Activated CD4-positive, alpha-beta T cell treated with anti-CD3 and anti-CD28 coated beads, Interleukin-2, amount 10 ng/mL, durations not matched to agents 24 days and 14 days (primary cell): ENCODE measurements at places on chromosomes 11 and 22.

GRCh38 chr11:68457216-68457897 is 3.2 kb upstream of the PPP6R3 start:
- peaks cover 13% of the 10 kb centered on the region for H3K4me1 ChIP-seq
- H3K4me3 ChIP-seq: no peak overlapping the region
- peaks cover 3% of the 10 kb centered on the region for H3K36me3 ChIP-seq

DNA sequence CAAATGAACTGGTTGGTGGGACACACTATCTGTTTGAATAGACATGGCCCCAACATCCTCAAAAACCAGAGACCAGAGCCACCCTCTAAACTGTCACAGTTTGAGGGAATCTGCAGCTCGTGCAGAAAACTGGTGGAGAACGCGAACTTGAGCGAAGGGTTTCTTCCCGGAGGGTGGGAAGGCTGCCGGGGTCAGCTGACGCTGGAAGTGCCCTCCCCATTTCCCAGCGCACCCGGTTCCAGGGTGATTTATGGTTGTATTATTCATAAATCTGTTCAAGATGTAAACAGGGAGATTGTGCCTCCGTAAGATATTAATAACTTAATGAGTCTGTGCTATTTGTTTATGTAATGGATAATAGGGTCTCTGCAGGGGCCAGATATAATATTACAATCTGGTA is 1396.7 kb downstream of the BRD1 start:
- DNase-seq: no peak
- no peaks in the 10 kb centered on the region for H3K27me3 ChIP-seq
- no peak overlapping the region for H3K27ac ChIP-seq
- no peaks in the 10 kb centered on the region for H3K4me1 ChIP-seq
- H3K36me3 ChIP-seq: no peaks in the 10 kb centered on the region

DNA sequence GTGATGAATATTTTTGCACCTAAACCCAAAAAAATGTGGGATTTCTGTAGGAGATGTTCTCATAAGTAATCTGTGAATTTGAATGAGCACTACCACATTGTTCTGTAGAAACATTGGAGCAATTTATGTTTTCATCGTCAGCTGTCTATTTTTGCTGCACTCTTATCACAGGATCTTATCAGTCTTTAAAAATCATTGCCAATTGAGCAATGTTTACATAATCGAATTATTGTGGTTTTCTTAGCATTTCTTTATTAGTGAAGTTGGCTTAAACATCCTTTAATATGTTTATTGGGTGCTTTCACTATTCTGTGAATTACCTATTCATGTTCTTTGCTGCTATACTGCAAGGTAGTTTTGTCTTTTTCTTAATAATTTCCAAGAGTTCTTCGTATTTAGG is 37.8 kb downstream of the C11orf96 start:
- no peak overlapping the region for H3K27ac ChIP-seq
- no peaks in the 10 kb centered on the region for H3K36me3 ChIP-seq
- no peaks in the 10 kb centered on the region for H3K4me1 ChIP-seq
- no peak overlapping the region for H3K4me3 ChIP-seq

GRCh38 chr11:75193711-75194110 is 42.8 kb downstream of the SLCO2B1 start:
- no peaks in the 10 kb centered on the region for H3K4me1 ChIP-seq
- no peak overlapping the region for H3K4me3 ChIP-seq
- no peak for DNase-seq
- H3K36me3 ChIP-seq: no peaks in the 10 kb centered on the region
- H3K27me3 ChIP-seq: peaks cover 9% of the 10 kb centered on the region

DNA sequence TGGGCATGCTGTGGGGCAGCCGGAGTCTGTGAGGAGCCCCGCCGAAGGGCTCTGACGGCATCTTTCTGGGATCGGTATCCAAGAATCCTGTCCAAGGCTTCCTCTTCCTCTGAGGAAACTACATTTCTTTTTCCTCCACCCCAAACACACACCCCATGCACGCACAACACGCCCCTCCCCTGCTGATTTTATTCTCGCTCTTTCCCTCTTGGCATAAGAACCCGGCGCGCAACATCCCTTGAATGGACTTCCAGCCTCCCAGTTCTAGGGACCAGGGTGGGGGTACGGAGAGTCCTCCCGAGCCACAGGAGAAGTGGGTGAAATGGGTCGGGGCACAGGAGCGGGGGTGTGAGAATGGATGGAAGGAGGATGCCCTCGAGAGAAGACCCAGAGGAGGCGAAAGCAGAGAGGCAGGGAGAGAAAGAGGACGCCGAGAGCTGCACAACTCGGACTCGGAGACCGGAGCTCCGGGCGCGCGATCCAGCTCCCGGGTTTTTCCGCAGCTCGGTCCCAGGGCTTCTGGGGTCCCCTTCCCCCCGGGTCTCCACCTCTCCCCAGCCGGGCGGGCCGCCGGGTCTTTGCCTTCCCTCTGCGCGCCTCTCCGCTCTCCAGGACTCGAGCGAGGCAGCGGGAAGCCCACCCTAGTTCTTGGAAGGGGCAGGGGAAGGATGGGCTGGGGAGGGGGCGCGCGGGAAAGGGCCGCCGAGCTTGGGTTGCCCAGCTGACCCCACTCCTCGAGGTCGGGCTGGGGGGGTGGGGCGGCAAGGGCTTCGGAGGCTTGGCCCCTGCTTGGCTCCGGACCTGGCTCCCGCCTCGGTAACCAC is 1.5 kb upstream of the LARGE1 start:
- H3K4me3 ChIP-seq: peak overlapping the region; percentile 60
- H3K27me3 ChIP-seq: peaks cover 44% of the 10 kb centered on the region
- H3K4me1 ChIP-seq: peaks cover 3% of the 10 kb centered on the region
- peak; percentile 57 for DNase-seq
- H3K27ac ChIP-seq: no peak overlapping the region

DNA sequence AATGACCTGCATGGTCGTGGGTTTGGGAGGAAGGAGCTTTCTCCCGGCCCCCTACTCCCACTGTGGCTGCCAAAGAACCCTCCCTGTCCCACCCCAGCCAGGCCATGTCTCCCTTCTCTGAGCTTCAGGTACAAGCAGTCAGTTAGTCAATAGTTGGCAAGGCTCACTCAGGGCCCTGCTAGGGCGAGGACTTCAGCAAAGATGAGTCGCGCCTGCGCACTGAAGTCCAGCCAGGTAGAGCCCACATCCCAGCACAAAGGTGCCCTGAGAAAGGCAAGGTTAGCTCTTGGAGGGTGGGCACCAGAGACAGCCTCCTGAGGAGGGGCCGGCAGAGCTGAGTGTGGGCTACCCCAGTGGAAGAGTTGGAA is 11.1 kb downstream of the C11orf86 start:
- H3K27ac ChIP-seq: no peak overlapping the region
- no peaks in the 10 kb centered on the region for H3K36me3 ChIP-seq
- H3K27me3 ChIP-seq: peaks cover 1% of the 10 kb centered on the region
- H3K4me1 ChIP-seq: no peaks in the 10 kb centered on the region

DNA sequence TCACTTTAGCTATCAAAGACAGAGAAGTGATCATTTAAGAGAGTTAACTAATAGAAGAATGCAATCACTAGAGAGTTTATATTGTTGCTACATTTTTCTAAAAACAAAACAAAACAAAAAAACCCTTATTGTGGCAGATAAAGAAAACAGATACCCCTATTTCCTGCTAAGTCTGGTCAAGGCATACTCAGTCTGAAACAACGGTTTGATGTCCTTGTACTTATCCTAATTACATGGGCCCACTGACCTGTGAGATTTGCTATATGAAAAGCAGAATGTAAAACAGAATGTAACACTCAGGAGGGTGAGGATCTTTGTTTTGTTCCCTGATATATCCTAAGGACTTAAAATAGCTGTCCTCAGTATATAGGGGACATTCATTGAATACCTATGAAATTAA is 24.6 kb downstream of the MAML2 start:
- H3K4me3 ChIP-seq: no peak overlapping the region
- peaks cover 40% of the 10 kb centered on the region for H3K4me1 ChIP-seq
- H3K27me3 ChIP-seq: no peaks in the 10 kb centered on the region
- no peak overlapping the region for H3K27ac ChIP-seq
- peaks cover 52% of the 10 kb centered on the region for H3K36me3 ChIP-seq
